ENCODE measurements at places on chromosomes 2 and 18.
A peak's percentile ranks its signal among the peaks of the same experiment; 100 is the strongest.

DNA sequence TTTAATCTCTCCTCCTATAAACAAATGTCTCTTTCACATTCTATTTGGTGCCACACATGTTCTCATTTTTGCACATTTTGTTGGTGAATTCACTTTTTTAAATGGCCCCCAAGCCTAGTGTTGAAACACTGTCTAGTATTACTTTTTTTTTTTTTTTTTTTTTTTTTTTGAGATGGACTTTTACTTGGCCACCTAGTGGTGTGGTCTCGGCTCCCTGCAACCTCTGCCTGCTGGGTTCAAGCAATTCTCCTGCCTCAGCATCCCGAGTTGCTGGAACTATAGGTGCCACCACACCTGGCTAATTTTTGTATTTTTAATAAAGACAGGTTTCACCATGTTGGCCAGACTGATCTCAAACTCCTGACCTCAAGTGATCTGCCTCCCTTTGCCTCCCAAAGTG is 273.8 kb upstream of the SLC14A2 start:
- no peak for DNase-seq

DNA sequence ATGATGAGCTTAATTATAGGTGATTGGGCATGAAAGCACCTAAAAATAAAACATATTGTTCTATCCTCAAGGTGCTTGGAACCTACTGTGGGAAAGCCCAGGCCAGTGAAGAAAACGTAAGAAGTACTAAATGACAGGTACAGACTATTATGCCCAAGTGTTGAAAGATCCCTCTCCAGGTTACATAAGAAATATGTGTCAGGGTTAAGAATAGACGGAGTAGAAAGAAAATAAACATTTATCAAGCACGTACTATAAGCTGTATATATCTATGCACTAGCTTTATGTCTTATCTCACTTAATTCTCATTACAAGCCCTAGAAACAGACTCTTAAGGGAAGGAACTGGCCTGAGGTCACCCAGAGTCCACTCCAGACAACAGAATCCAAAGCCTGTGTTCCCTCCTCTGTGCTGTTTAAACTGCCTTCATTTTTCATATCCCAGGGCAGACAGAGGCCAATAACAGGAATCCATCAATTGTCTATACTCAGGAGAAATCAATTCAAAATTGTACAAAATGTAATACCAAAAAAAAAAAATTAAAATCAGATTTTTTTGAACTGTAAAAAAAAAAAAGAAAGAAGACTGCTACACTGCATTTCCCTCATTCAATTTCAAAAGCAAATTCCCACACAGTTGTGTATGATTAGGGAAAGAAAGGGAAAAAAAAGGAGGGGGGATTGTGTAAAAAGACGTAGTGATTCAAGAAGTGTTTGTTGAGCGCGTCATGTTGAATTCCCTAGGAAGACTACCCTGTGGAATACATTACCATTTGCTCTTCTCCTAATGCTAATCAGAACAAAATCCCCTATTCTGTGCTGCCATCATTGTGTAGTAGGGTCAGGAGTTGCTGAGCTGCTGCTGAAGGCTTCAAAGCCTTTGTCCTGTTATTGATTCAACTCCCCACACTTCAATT is 156.3 kb downstream of the IRS1 start:
- no peak for DNase-seq

- DNase-seq = peak; percentile 34
These were observed 41.4 kb upstream of the TRIB2 start for GRCh38 chr2:12675352-12675795.

GRCh38 chr2:26725521-26725820 is 32.9 kb downstream of the KCNK3 start:
- DNase-seq = no peak

DNA sequence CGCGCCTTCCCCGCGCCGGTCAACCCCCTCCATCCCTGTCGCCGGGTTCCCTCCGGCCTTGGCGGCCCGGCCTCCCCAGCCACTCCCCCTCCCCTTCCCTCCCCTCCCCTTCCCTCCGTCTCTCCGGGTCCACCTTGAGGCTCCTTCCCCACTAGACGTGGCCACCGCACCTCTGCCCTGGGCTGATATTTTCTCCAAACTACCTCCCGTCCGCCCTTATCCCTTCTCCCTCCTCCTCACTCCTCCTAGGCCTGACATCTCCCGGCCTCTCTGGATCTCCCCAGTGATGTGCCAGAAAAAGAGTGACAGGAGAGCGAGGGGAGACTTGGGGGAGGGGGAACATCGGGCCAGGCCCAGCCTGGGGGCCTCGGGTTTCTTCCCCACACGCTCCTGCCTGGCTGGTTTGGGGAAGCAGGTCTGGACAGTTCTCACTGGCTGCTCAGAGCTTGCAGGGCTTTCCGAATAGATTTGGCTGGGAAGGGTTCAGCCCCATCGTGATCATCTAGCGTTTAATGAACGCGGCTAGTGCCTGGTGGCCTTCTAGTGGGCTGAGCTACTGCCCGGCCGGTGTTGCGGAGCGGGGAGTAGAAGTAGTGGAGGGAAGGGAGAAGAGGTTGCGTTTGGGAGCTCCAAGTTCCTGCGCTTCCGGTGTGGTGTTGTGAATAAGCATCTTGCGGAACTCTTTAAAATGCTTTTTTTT is 641 bp downstream of the MAPRE3 start:
- peak; percentile 45 for DNase-seq

- DNase-seq = peak; percentile 3
These were observed 33.8 kb downstream of the SMC6 start for GRCh38 chr2:17719562-17720371.

DNA sequence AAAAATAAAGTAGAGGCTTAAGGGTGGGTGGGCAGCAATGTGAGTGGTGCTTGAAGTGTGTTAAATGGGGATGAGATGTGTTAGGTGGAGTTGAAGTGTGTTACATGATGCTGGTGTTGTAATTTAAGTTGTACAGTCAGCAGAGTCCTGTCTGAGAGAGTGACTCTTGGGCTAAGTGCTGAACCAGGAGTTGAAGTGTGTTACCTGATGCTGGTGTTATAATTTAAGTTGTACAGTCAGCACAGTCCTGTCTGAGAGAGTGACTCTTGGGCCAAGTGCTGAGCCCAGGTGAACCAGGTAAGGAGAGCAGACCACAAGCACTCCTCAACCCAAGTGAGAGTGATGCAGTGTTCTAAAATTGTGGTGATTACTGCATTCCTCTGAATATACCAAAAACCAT is 40.6 kb downstream of the LCLAT1 start:
- no peak for DNase-seq

GRCh38 chr2:84393829-84394228 is 65.3 kb downstream of the SUCLG1 start:
- peak; percentile 26 for DNase-seq

GRCh38 chr2:112660138-112660537 is 14.4 kb downstream of the SLC20A1 start:
- DNase-seq = no peak

GRCh38 chr2:215137741-215138340 is 585 bp downstream of the ABCA12 start:
- peak; percentile 71 for DNase-seq

GRCh38 chr18:4233468-4233867 is 221.6 kb downstream of the DLGAP1 start:
- no peak for DNase-seq

GRCh38 chr2:169782513-169782912 is 16.2 kb upstream of the SSB start:
- DNase-seq = no peak

DNA sequence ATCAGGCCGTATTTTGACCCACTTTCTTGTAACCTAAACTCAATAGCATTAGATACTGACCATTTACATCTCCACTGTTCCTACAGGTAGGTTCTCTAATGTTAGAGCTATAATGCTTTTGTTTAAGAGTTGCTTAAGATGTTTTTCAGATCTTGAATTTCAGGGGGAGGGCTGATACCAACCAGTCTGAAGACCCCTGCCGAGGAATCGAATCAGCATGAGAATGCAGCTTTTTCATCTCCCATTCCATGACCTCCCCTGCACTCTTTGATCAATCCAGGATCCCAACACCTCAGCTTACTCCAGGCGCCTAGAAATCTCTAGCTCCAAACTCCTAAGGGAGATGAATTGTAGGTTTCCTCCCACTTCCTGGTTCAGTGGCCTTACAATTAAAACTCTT is 120.5 kb upstream of the MC4R start:
- no peak for DNase-seq

GRCh38 chr2:131168538-131168937 is 40.8 kb upstream of the POTEE start:
- no peak for DNase-seq

DNA sequence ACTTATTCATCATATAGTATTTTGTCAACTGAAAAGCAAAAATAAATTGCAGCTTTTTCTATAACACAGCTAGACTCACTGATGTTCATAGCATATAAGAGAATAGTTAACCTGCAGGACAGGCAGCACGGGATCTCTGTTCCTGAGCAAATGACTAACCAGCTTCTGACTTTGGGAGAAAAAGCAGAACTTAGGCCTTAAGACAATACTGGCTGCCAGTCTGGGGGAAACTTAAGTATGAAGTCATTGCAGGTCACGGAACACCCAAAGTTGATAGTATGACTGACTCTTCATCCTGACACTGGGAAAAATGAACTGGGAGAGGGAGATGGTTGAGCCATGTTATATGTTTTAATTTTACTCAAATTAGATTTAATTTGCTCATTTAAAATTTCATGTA is 113.0 kb downstream of the DPP4 start:
- no peak for DNase-seq

- DNase-seq = no peak
These were observed 137.1 kb downstream of the DPP10 start for GRCh38 chr2:114579542-114579941.

DNA sequence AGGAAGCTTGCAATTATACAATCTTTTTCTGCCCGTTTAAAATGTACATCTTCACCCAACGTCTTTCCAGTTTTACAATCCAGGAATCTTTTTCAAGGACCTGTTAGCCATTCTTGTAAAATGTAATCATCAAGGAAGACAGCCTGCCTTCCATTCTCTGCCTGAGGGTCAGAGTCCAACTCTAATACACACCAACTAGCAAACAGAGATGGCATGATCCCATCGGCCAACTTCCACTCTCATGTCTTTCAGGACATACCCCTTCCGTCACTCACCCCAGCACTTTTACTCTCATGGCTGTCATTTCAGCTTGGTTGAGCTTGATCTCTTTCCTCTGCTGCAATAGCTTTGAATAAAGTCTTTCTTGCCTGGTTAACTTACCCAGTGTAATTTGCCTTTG is 172.5 kb upstream of the NETO1 start:
- no peak for DNase-seq

DNA sequence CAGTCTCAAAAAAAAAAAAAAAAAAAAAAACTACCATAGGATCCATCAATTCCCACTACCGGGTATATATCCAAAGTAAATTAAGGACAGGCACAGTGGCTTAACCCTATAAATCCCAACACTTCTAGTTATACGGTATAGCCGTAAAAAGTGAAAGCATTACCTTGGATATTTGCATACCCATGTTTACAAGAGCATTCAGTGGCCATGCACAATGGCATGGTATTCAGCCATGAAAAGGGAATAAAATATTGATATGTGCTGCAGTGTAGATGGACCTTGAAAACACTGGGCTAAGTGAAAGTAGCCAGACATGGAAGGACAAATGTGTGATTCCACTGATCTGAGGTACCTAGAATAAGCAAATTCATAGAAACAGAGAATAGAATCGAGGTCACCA is 111.8 kb upstream of the CAB39 start:
- no peak for DNase-seq

DNA sequence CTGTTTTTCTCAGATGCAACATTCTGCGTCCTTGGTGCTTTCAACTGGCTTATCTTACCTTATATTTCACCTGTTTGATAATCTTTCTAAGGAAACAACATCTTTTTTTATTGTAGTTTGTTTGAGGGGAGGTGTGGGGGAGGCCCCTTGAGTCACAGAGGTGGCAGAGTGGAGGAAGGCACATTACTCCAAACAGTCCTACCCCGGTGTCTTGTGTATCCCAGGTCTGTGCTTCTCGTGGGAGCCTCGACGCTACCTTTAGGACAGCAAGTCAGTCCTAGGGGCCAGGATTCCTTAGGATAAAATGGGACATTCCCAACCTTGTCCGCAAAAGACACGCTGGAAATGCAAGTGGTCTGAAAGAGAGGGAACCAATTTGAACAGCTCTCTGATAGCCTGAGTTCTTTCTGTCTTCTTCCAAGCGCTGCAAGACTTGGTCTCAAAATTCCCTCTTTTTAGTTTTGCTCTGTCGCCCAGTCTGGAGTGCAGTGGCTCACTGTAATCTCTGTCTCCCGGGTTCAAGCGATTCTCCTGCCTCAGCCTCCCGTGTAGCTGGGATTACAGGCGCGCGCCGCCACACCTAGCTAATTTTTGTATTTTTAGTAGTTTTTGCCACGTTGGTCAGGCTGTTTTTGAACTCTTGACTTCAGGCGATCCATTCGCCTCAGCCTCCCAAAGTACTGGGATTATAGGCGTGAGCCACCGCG is 4.0 kb downstream of the GATA6 start:
- no peak for DNase-seq

DNA sequence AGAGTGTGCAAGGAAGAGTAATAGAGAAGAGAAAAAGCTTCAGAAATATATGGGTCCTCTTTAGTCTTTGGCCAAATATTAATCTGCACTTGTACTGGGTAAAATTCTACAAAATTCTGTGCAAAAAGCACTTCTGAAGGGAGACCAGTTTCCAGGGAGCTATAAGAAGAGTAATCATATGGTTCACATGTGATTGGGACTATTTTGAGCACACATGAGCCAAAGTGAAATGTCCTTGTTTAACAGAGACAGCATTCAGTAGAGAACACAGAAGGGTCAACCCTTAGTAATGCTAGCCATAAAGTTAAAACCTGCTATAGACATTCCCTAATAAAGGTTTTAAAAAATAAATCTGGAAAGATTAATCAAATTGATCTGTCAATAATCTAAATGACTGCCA is 49.3 kb upstream of the ACVR1C start:
- DNase-seq = no peak

- DNase-seq = no peak
These were observed 96.3 kb downstream of the UPP2 start for GRCh38 chr2:158197940-158198339.

- DNase-seq = no peak
These were observed 7.0 kb downstream of the MYT1L start for GRCh38 chr2:2324119-2324518.

GRCh38 chr18:52700816-52701215 is 360.8 kb downstream of the DCC start:
- DNase-seq = no peak

GRCh38 chr2:206442833-206443734 is at the start of gene ADAM23:
ADAM23 (plus strand) TSS chr2:206443532; CDS start chr2:206443867, 335 bp downstream.
- DNase-seq = peak; percentile 33

- no peak for DNase-seq
These were observed 118.5 kb upstream of the SALL3 start for GRCh38 chr18:78861116-78861515.

GRCh38 chr2:25164561-25164960 is 3.8 kb downstream of the POMC start:
- no peak for DNase-seq

DNA sequence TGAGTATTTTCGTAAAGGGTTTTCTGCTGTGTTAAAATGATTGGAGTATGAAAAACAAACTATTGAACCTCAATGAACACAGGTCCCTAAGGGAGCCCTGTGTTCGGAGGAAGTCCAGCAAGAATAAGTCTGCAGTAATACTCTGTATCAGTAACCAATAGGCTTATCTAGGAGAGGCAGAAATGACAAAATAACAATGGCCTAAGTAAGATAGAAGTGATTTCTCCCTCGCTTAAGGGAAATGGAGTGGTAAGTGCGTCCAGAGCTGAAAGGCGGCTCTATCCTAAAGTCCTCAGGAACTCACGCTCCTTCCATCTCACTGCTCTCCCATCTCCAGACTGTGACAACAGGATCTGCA is 29.3 kb upstream of the MFSD6 start:
- DNase-seq = no peak

- DNase-seq = no peak
These were observed 61.0 kb downstream of the BIN1 start for GRCh38 chr2:127045792-127046501.

- no peak for DNase-seq
These were observed 491.3 kb downstream of the DPP10 start for GRCh38 chr2:114933671-114934241.

Measured in EL (cell line).